CD4-positive, alpha-beta T cell treated with Interleukin-10 for 1 hour (primary cell): ENCODE measurements at places on chromosomes 5 and 9.
A peak's percentile ranks its signal among the peaks of the same experiment; 100 is the strongest.

DNA sequence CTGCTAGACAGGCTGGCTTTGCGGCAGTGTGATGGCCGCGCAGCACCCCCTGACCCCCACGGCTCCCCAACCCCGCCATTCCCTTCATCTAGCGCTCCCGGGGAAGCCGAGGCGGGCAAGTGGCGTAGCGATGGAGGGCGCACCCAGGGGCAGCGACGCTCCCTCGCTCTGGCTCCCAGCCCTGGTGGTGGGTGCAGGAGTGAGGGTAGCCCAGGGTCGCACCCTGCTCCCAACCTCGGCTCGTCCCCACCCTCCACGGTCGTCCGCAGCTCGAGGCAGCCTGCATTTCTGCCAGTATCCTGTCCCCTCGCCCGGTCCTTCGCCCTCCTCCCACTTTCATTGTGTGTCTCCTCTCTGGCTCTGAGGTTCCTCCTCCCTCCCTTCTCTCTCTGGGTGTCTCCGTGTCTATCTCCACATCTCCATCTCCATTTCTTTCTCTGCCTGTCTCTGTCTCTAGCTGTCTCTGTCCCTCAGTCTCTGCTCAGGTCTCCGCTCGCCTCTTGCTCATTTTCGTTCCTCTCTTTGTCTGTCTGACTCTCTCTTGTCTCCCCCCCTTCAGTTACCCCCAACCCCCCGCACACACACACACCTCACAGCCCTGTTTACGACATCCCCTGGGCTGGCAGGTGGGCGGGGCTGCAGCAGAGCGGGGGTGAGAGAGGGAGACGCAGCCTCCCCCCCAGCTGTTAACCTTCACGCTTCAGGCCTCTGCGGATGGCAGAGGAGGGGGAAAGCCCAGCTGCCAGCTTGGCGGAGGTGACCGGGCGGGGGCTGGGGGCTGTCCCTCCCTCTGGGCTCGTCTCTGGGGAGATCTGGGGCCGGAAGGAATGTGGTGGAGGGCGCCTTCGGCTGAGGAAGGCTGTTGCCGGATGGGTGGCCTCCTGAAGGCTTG lies 48.7 kb upstream of the PSD2 start:
- DNase-seq: peak; percentile 84

DNA sequence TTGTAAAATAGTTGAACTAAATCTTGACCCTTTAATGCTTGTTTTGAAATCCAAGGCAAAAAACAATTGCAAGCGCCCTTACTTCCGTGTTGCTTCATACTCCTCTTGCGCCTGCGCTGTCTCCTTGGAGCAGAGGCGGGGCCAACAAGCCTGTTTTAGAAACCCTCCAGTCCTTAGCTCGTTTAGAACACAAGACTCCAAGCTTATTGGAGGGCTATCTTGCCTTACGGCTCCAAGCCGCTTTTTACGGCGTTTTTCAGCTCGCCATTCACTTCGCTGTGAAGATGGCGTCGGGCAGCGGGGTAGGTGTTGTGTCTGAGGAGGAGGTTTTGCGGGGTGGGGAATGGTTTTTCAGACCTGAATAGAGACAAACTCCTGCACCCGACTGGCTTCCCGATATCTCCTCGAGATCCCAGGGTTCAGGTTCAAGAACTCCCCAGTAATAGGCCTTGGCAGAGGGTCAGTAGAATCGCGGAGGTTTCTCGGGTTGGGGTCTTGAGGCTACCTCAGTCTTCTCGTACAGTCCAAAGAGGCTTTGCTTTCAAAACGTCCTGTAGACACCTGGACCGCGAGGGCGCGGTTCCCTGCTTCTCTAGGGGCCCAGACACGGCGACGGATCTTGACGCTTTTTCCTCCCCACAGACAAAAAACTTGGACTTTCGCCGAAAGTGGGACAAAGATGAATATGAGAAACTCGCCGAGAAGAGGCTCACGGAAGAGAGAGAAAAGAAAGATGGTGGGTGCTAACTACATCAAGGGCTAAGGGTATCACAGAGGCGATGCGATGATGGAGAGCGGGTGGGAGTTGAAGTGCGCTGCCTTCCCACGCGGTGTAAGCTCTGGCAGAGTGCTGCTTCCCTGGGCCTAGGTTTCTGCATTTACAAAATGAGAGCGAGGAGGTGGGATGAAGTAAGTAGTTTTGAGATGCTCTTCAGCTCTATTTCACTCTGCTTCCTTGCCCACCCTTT lies at the start of gene ZMAT2:
Gene ZMAT2, plus strand, starts transcription at position 271 of the 968 bp plus-strand sequence. Its CDS starts 14 bp downstream, at position 285.
- peak; percentile 96 for DNase-seq

GRCh38 chr5:4128994-4129393 lies 533.4 kb downstream of the IRX1 start:
- DNase-seq: no peak

DNA sequence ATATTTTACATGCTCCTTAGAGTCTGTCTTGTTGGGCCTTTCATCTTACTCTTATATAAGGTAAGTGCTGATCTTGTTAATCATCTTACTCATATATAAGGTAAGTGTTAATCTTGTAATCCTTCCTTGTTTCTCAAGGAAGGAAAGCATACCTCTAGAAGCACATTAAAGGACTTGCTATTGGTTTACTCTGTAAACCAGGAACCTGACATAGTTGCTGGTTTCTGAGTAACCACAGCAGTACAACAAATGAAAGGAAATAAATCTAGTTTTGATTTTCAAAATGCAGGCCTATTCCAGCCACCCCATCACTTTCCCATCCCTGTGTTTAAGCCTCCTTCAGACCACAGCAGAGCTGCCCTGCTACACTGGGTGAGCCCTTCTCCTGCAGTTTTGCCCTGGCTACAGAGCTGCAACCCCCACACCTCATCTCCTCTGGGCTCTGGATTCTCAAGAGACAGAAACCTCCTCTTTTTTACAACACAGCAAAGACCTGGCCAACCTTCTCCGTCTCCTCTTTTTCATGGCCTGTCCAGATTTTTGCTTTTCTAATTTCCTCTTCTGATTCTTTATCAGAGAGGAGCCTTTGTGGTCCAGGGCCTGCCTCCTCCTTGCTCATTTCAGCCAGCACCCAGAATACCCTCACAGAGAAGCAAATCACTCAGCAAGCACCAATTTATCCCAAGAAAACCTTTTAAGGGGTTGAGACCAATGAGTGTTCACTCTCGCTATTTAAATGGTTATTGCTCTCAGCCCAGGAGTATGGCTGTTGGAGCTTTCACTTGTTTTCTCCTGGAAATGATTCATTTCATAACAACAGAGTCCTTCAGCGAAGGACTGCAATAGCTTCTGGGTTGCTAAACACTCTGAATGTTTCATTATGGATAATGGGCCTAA lies 103.2 kb downstream of the FSTL4 start:
- no peak for DNase-seq

GRCh38 chr5:176899946-176900779 lies 1.0 kb upstream of the HK3 start:
- DNase-seq: no peak
